ENCODE measurements at places on chromosomes 4 and X. TPM values are rescaled to one million over a fixed set of nuclear protein-coding genes. Genes with fewer than 3 reads are reported as not detected.

DNA sequence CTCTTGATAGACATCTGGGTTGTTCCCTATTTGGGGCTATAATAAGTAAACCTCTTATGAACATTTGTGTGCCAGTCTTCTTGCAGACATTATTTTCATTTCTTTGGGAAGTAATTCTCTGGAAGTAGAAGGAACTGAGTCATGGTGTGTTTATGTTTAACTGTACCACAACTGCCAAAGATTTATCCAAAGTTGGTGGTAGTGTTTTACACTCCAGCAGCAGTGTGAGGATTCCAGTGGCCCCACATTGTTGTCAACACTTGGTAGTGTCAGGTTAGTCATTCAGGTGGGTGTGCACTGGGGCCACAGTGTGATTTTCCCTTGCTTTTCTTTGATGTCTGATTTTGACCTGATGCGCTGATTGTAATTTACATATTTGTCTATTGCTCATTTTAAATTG lies 5.0 kb upstream of the UVSSA start:
- H3K27ac ChIP-seq = no peak overlapping the region
- no peak overlapping the region for H3K4me3 ChIP-seq
- H3K27me3 ChIP-seq = no peaks in the 10 kb centered on the region
- no peak for DNase-seq
- no peaks in the 10 kb centered on the region for H3K36me3 ChIP-seq

SPINK2 gene
- not detected for polyA plus RNA-seq

MAN2B2 gene
- polyA plus RNA-seq = 12.7 TPM

DNA sequence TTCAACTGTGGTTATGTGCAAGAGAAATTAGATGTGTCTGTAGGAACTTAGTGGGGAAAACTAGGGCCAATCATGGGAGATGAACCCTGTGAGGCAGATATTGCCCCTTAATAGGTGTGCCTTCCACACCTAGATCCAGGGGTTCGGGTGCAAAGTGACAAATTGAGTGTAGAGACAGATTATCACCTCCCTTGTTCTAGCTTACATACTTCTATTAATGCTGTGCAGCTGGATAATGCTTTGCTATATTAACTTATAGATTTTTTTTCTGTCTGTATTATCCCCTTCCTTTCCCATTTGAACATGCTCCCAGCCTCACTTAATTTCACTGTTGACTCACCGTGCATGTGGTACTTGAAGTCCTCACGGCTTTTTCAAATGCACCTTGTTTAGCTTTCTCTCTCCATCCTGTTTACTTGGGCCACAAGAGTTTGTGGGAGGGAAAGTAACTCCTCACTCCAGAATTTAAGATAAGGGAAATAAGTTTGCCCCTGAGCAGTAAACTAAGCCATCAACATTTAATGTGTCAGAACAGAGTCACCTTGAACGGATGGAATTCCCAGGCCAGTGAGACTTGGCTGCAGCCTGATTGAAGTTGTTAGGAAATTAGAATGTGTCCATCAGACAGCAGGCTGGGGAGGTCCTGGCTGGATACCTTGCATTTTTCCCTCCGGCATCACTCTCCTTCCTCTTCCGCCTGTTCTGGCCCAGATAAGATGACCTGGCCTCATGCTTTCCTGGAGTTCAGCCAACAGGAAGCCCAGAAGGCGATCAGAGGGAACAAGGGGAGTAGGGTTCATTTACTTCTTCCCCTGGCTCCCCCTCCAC lies 478.4 kb downstream of the BCOR start:
- peaks cover 17% of the 10 kb centered on the region for H3K27me3 ChIP-seq
- H3K4me3 ChIP-seq = no peak overlapping the region
- DNase-seq = no peak
- H3K27ac ChIP-seq = no peak overlapping the region
- H3K36me3 ChIP-seq = no peaks in the 10 kb centered on the region

FAM133A gene
- polyA plus RNA-seq = 0.42 TPM

ZRSR2 gene
- 33.1 TPM for polyA plus RNA-seq

SYN1 gene
- polyA plus RNA-seq = 10.3 TPM

ADGRL3 gene
- polyA plus RNA-seq = 0.21 TPM

DNA sequence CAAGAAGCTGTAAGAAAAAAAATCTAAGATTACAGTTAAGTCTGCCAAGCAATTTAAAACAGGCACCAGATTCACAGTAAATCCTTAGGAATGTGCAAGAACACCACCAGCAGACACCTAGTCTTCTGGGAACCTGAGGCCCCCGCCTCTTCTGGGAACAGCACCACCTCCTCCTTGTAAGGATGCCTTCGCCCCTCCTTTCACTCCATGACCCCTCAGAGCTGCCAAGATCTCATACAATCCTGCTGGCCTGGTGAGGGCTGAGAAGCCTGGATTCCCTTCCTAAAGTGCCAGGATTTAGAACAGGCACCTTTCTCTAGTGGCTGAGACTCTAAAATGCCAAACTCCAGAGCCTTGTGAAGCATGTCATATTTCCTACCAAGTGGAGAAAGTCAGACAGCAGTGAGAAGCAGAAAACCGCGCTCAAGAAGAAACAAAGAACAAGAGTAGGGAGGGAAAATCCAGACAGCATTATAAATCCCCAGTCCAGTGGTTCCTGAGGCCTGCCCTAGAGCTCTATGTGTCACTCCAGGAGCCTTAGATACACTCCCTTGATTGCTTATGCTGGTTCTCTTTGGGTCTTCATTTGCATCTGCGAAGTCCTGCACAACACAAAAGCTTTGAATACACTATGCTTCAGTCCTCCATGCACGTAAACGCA lies 166.4 kb downstream of the TSPAN5 start:
- H3K27me3 ChIP-seq = no peaks in the 10 kb centered on the region
- H3K4me3 ChIP-seq = no peak overlapping the region
- no peaks in the 10 kb centered on the region for H3K36me3 ChIP-seq

FHDC1 gene
- polyA plus RNA-seq = 0.68 TPM

DNA sequence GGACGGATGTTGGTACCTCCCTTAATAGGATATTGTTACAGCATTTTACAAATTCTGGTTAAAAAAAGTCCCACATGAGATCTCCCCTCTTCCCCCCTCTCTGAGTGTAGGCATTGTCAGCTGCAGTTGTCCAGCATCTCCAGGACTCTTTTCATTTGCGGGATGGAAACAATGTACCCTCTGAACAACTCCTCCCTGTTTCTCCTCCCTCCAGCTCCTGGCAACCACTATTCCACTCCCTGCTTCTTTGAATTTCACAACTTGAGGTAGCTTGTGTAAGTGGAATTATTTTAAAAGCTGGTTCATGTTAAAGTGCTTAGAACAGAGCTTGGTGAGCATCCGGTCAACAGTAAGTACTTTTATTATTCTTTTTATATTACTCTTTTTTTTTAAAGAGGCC lies 69.8 kb downstream of the TBL1X start:
- no peaks in the 10 kb centered on the region for H3K4me1 ChIP-seq
- H3K36me3 ChIP-seq = no peaks in the 10 kb centered on the region
- no peak for DNase-seq
- no peak overlapping the region for H3K27ac ChIP-seq
- no peak overlapping the region for H3K4me3 ChIP-seq

GRCh38 chr4:184818216-184818564 lies 7.6 kb downstream of the ACSL1 start:
- H3K27me3 ChIP-seq = no peaks in the 10 kb centered on the region
- H3K4me1 ChIP-seq = peaks cover 13% of the 10 kb centered on the region
- H3K4me3 ChIP-seq = no peak overlapping the region
- DNase-seq = no peak
- no peak overlapping the region for H3K27ac ChIP-seq

- H3K4me1 ChIP-seq = no peaks in the 10 kb centered on the region
- H3K36me3 ChIP-seq = no peaks in the 10 kb centered on the region
- no peak for DNase-seq
These were observed 54.2 kb upstream of the GIMD1 start for GRCh38 chr4:106422766-106423165.

- peaks cover 4% of the 10 kb centered on the region for H3K27me3 ChIP-seq
- H3K4me1 ChIP-seq = no peaks in the 10 kb centered on the region
- H3K36me3 ChIP-seq = no peaks in the 10 kb centered on the region
- DNase-seq = no peak
- no peak overlapping the region for H3K27ac ChIP-seq
These were observed 20.1 kb upstream of the XPNPEP2 start for GRCh38 chrX:129718676-129719075.

- no peaks in the 10 kb centered on the region for H3K36me3 ChIP-seq
- peak within 1 kb of the TSS; percentile 78 for H3K4me3 ChIP-seq
- H3K4me1 ChIP-seq = no peaks in the 10 kb centered on the region
- H3K27ac ChIP-seq = peak within 1 kb of the TSS; percentile 87
- peak; percentile 80 for DNase-seq
- no peaks in the 10 kb centered on the region for H3K27me3 ChIP-seq
These were observed at the start of gene SLC39A8 for GRCh38 chr4:102344954-102345794. TSS of gene SLC39A8 (minus strand) at chr4:102345482. CDS start at chr4:102344662, 820 bp downstream.

DNA sequence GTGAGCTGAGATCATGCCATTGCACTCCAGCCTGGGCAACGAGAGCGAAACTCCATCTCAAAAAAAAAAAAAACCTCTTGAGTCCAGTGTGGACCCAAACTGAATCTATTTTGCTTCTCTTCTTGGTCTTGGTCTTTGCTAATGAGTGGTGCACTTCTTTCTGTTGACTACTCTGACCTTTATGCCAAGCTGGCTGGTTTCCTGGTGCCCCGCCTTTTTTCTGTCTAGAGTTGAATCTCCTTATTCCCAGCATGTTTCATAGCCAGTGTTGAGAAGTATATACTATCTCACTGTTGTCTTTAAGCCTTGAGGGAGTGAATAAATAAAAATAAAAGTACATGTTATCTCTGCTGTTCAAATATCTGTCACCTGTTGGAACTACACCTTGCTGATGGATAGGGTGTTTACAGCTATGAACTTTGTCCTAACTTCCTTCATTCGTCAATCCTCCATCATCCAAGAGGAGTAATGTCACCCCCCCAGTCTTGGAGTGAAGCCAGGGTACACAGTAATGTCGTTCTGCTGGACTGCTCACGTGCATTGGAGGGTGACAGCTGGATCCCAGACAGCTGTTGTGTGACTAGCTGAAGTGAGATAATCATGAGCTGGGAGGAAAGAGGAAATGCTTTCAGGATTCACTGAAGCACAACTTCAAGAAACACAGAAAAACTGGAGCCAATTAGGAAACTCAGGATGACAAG lies 99.3 kb upstream of the PRKG2 start:
- H3K27ac ChIP-seq = peak overlapping the region; percentile 14
- no peaks in the 10 kb centered on the region for H3K4me1 ChIP-seq
- H3K4me3 ChIP-seq = no peak overlapping the region
- DNase-seq = peak; percentile 72

GRCh38 chrX:134990801-134991481 lies at the start of gene SMIM10:
TSS of gene SMIM10 (plus strand) at chrX:134990991. CDS start at chrX:134991096, 105 bp downstream.
- no peaks in the 10 kb centered on the region for H3K4me1 ChIP-seq
- no peak within 1 kb of the TSS for H3K27ac ChIP-seq
- DNase-seq = peak; percentile 40

DNA sequence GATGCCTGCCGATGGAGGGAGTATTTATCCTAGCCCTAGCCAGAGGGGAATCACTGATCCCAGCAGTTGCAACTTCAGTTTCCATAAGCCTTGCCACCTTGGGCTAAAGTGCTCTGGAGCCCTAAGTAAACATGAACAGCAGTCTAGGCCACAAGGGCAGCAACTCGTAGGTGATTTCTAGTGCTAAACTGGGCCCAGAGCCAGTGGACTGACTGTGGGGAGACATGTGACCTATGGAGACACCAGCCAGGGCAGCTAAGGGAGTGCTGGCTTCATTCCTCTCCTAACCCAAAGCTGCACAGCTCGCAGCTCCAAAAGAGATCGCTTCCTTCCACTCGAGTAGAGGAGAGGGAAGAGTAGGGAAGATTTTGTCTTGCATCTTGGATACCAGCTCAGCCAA lies 120.8 kb upstream of the MAGEA10 start:
- H3K27ac ChIP-seq = no peak overlapping the region
- no peaks in the 10 kb centered on the region for H3K4me1 ChIP-seq
- no peak for DNase-seq

- H3K4me1 ChIP-seq = peaks cover 3% of the 10 kb centered on the region
- DNase-seq = peak; percentile 86
- no peak overlapping the region for H3K27ac ChIP-seq
These were observed 4.8 kb downstream of the PDGFRA start for GRCh38 chr4:54233697-54234496.

DNA sequence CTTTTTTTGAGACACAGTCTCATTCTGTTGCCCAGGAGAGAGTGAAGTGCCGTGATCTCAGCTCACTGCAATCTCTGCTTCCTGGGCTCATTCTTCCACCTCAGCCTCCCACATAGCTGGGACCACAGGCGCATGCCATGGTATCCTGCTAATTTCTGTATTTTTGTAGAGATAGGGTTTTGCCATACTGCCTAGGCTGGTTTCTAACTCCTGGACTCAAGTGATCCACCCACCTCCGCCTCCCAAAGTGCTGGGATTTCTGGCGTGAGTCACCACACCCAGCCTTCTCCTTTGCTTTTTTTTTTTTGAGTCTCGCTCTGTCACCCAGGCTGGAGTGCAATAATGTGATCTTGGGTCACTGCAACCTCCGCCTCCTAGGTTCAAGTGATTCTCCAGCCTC lies 94.1 kb downstream of the PDS5A start:
- H3K4me1 ChIP-seq = no peaks in the 10 kb centered on the region
- H3K4me3 ChIP-seq = no peak overlapping the region
- no peak for DNase-seq
- no peaks in the 10 kb centered on the region for H3K27me3 ChIP-seq
- H3K27ac ChIP-seq = no peak overlapping the region

PDGFRA gene
- 3.5 TPM for polyA plus RNA-seq

GPR50 gene
- polyA plus RNA-seq = not detected

GRCh38 chr4:41622787-41623186 lies 84.8 kb downstream of the LIMCH1 start:
- no peaks in the 10 kb centered on the region for H3K36me3 ChIP-seq
- no peaks in the 10 kb centered on the region for H3K27me3 ChIP-seq
- H3K27ac ChIP-seq = no peak overlapping the region
- no peak overlapping the region for H3K4me3 ChIP-seq

- H3K4me1 ChIP-seq = no peaks in the 10 kb centered on the region
- H3K27ac ChIP-seq = no peak overlapping the region
- H3K4me3 ChIP-seq = no peak overlapping the region
- H3K36me3 ChIP-seq = no peaks in the 10 kb centered on the region
- DNase-seq = no peak
These were observed 5.1 kb upstream of the CXCL10 start for GRCh38 chr4:76028350-76028765.

Data from pancreas (tissue), 10 donors.